ENCODE measurements at places on chromosomes 4 and X. TPM values are rescaled to one million over a fixed set of nuclear protein-coding genes. Genes with fewer than 3 reads are reported as not detected.

TMEM150C gene
- 0.15 TPM for total RNA-seq

AGTR2 gene
- total RNA-seq: not detected

EVC gene
- total RNA-seq: 48.4 TPM

IL9R gene
- total RNA-seq: not detected

GYG2 gene
- total RNA-seq: 9.3 TPM

CT45A3 gene
- not detected for total RNA-seq

ESX1 gene
- not detected for total RNA-seq

GNL3L gene
- 22.0 TPM for total RNA-seq

ENPEP gene
- 0.33 TPM for total RNA-seq

Measured in smooth muscle cell of trachea (primary cell).